Activated T-cell treated with anti-CD3 and anti-CD28 coated beads for 24 hours (primary cell): ENCODE measurements at places on chromosomes 13 and 19.

GRCh38 chr13:53050151-53050550 is 21.5 kb downstream of the OLFM4 start:
- no peak for DNase-seq

DNA sequence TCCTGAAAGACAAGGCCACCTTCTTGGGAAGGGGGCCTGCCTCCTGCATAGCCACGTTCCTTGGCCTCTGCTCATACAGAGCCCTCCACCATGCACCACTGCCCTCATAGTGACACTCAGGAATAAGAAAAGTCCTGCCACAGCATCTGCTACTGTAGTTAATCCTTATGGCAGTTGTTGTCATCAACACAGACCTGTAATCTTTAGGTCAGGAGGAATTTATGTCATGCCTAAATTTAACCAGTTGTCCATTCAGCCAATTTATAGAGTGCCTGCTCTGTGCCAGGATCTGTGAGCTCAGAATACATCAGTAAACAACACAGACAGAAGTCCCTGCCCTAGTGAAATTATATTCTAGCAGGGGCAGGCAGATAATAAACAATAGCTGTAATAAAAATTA is 44.4 kb downstream of the FAM124A start:
- no peak for DNase-seq

DNA sequence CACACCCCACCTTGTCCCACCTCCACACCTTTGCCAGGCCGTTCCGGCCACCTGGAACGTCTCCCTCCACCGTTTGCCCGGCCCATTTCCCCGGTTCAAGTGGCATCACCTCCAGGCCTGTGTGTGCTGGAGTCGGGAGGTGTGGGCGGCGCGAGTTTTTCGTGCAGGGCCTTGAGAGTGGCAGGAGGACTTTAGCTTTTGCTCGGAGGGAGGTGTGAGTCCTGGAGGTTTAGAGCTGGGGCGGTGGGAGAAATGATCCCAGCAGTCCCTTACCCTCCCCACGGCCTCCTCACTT is 4.3 kb upstream of the PALM start:
- no peak for DNase-seq

- DNase-seq = no peak
Observed at GRCh38 chr13:37539976-37540605, 58.5 kb downstream of the POSTN start.

- no peak for DNase-seq
Observed at GRCh38 chr13:50724438-50724837, 119.1 kb downstream of the DLEU7 start.

GRCh38 chr13:77599351-77599750 is 63.8 kb downstream of the SCEL start:
- no peak for DNase-seq
